ENCODE measurements at places on chromosomes 16 and 17.

DNA sequence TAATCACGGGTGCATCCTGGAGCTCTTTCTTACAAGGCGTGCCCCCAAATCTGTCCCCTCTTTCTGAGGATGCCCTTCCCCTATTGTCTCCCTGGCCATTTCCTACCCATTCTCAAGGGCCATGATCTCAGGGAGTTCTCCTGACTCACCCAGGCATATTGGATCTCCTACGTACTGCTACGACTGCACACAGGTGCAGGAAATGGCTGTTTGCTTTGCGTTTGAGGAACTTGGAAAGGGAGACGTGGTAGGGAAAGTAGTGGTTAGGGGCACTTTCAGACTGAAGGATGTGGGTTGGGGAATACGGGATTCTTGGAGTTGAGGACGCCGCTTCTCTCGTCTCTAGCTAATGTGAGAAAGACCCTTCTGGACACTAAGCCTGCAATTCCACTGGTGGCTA is 18.7 kb upstream of the MEOX1 start:
- no peak for DNase-seq

GRCh38 chr16:84916178-84916577 is 95.2 kb downstream of the ZDHHC7 start:
- DNase-seq, result no peak

GRCh38 chr17:28482551-28483199 is 9.2 kb downstream of the SLC13A2 start:
- DNase-seq, result no peak

DNA sequence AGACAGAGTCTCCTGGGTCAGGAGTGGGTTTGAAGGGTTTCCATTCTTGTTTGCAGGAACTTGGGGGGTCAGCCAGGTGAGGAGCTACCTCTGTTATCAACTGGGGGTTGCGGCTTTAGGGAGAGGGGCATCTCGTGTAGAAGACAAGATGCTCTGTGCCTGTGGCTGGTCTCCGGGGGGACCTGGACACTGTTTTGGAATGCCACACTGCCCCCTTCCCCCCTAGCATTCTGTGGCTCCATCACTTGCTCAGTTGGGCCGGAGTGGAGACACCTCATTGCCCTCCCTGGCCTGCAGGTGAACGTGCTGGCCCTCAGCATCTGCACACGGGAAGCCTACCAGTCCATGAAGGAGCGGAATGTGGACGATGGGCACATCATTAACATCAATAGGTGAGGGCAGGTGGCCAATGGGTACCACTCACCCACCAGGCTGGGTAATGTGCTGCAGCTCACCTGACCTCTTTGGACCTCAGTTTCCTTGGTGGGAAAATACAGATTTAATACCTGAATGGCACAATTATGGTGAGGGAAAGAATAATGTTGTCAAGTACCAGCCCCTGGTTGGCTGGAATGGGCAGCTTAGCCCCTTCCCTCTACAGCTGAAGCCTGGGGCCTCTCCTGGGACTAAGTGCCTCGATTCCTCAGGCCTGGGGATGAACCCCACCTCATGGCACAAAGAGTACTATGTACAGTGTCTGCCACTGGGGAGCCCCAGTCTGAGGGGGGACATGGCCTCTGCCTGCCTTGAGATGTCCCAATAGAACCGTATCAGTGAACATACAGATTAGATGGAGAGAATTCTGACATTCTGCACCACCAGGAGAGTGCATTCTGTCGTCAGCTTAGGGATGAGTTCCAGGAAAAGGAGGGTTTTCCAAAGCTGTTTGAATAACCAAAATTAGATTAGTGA is 3.3 kb upstream of the MRM1 start:
- no peak for DNase-seq

GRCh38 chr17:33651686-33652085 is 358.6 kb upstream of the ASIC2 start:
- no peak for DNase-seq

DNA sequence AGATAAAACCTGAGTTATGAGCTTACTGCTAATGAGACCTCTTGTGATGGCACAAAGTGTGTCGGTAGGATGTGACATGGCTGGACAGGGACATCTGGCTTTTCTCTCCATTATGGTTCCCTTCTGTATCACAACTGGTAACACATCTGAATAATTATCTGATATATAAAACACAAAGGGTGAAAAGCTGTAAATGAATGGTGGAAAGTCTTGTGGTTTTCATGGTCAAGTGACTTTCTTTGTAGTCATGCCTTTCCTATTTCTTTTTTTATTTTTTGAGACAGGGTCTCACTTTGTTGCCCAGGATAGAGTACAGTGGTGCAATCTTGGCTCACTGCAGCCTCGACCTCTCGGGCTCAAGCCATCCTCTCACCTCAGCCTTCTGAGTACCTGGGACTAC is 35.3 kb upstream of the ZFHX3 start:
- no peak for DNase-seq
